ENCODE measurements at places on chromosomes 2 and 18. TPM values are rescaled to one million over a fixed set of nuclear protein-coding genes. Genes with fewer than 3 reads are reported as not detected.

The SAG gene
- total RNA-seq: not detected

The KCNF1 gene
- 1.3 TPM for total RNA-seq

The DCDC2C gene
- total RNA-seq: not detected

The KLF11 gene
- 11.0 TPM for total RNA-seq

The UGT1A10 gene
- total RNA-seq: not detected

DNA sequence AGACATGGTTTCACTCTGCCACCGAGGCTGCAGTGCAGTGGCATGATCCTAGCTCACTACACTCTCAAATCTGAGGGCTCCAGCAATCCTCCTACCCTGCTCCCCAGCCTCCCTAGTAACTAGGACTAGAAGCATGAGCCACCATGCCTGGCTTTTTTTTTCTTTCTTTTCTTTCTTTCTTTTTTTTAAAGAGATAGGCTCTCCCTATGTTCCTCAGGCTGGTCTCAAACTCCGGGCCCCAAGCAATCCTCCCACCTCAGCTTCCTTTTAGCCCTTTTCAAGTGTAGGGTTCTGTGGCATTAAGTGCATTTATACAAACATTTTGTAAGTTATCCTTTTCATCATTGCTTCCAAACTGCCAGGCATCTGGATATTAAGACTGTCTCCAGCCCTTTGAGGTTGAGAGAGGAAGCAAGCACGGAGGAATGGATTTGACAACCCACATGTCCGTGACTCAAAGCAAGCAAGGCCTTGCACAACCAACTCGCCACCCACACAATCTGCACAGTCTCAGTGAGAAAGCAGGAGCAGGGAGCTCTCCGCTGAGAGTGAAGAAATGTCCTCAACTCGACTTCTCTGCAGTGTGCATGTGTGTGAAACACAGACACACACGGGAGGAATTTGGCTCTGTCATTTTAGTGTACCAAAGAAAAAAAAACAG, 65.6 kb downstream of the ATP8B1 start:
- peak; percentile 98 for DNase-seq

DNA sequence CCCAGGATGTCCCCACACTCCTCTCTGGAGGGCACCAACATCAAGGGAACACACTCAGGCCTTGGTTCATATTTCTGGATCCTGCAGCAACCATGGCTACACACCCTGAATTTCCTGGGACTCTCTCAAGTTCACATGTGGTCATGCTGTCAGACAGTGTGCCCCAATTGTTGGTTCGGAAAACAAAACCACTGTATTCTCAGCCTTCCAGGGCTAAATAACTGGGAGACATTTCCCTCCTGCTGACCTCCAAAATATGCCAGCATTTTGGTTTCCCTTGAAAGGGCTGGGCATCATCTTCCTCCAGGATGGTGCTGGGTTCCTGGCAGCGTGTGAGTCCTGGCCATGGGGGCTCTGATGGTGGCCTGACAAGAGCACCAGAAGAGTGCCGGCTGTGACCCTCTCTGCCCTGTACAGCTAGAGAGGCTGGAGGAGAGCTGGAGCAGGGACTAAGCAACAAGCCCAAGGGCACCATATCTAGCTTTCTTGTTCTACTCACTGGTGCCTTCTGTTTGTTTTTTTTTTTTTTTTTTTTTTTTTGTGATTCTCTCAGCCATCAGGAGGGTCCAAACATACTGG, 37.5 kb upstream of the WIPF1 start:
- DNase-seq: no peak

- peak; percentile 53 for DNase-seq
These were observed 203.4 kb downstream of the NEDD4L start for GRCh38 chr18:58247363-58247834.

- no peak for DNase-seq
These were observed 260.9 kb upstream of the CWC22 start for GRCh38 chr2:180268006-180268405.

DNA sequence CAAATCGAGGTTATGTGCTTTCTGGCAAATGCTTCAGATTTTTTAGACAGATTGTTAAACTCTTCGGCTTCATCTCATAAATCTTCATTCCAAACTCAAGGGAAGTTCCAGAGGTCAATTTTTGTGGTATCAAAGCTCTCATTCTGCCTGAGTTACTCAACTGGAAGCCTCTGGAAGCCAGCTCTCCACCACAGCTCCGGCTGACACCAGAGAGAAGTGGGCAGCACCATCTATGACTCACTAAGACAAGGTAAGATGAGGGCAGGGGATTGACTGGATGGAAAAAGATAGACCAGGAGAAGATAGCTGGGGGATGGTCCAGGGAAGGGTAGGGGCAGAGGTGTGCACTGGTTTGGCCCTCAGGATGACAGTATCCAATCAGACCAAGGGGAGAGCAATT, 137.3 kb upstream of the HNRNPA3 start:
- DNase-seq: no peak

DNA sequence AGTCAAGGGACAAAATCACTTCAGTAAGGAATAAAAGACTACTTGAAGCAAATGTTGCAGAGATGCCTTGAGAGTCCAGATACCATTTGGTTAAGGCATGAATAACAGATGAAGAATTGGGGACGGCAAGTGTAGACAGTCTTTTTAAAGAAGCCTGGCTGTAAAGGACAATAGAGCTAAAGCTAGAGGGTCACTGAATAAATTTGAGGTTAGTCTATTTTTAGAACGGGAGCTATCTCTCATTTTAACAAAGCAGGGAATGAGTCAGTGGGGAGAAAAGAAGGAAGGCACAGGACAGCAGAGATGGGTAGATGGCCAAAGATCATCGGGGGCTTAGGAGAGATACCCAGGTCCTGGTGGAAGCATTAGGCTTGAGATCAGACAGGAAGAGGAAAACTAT, 30.6 kb upstream of the CHN1 start:
- DNase-seq: no peak

GRCh38 chr2:189954989-189955388, 107.5 kb downstream of the MSTN start:
- DNase-seq: no peak

DNA sequence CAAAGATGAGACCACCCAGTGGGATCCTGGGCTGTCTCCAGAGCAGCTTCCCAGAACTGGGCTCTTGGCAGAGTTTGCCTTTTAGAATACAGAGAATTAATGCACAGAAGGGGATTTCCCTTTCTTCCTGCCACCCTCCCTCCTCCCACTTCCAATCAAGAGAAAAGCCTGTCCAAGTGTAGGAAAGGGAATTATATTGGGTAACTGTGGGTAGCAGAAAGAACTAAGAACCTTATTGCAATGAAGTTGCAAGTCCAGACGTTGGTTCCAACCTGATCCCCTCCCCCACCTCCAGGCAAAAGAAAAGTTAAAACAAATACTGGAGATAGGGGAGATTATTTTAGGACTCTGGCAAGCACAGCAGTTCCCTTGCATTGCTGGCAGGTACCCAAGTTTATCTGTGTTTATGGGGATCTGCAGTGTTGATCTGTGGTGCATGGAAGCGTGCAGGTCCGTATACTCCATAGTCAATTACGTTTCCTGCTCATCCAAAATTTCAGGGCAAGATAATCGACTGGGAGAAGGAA, 114.3 kb downstream of the PRKCE start:
- peak; percentile 42 for DNase-seq

DNA sequence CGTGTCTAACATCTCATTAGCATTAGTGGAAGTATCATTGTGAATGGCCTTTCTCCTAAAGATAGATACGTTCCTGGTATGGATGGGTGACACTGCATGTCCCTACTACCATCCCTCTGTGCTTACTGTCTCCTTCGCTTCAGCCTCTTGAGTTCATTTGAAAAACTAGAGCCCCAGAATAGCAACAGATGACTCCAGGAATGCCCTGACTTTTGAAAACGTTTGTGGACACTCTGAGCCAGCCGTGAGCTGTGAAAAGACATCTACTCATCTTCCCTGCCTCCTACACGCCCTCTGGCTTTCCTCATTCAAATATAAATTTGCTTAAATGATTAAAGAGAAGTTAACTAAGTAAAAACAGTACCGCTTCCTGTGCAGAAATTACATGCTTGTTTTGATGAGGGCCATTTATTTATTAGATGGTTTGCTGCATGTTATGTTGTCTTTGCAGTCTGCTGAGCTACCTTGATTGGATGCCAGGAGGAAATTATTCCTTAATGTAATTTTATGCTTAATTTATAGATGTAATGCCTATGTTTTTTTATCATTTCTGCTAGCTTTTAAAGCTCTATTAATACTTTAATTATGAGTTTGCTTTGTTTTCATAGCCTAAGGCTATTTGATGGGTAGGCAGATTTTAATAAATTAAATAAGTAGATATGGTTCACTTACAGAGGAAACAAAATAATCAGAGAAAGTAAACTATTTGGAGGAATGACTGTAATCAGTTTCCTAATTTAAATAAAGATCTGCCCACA, 32.1 kb upstream of the MYO3B start:
- peak; percentile 21 for DNase-seq

GRCh38 chr2:166167449-166167848, 39.6 kb upstream of the SCN1A start:
- DNase-seq: no peak

DNA sequence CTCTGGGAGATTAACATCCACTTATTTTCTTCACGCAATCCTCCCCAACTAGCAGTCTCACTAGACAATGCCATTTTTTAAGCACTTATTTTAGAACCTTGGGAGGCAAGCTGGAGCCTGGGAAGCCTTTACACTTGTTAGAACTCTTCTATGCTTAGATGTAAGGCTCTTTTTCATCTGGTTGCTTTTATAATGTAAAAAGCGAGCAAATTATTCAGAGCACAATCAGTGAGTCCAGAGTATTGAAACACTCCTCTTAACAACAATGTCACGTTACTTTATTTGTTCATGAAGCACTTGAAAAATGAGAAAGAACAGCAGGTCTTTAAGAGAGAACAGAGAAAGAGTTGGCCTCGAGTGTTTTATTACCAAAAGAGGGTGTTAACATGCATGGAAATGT, 84.1 kb upstream of the SLC8A1 start:
- no peak for DNase-seq

GRCh38 chr2:235131334-235132305, 179.8 kb downstream of the SH3BP4 start:
- no peak for DNase-seq

DNA sequence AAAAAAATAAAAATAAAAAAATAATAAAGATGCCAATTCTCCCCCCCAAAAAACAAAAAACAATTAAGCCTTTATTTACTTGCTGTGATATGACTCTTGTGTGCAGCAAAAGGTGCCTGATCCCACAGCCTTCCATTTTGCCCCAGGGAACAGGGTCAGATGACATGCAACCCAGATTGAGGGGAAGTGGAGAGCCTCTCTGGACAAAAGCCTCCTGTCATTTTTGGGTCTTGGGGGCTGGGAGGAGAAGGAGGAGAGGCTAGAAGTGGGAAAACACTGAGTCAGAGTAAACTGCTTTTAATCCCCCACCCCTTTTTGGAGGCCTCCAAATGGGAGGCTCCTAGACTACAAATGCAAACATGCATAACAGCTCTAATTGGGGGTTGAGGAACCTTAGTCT, 46.6 kb upstream of the SCG2 start:
- DNase-seq: no peak

- no peak for DNase-seq
These were observed 104.2 kb downstream of the ASAP2 start for GRCh38 chr2:9310798-9311197.

DNA sequence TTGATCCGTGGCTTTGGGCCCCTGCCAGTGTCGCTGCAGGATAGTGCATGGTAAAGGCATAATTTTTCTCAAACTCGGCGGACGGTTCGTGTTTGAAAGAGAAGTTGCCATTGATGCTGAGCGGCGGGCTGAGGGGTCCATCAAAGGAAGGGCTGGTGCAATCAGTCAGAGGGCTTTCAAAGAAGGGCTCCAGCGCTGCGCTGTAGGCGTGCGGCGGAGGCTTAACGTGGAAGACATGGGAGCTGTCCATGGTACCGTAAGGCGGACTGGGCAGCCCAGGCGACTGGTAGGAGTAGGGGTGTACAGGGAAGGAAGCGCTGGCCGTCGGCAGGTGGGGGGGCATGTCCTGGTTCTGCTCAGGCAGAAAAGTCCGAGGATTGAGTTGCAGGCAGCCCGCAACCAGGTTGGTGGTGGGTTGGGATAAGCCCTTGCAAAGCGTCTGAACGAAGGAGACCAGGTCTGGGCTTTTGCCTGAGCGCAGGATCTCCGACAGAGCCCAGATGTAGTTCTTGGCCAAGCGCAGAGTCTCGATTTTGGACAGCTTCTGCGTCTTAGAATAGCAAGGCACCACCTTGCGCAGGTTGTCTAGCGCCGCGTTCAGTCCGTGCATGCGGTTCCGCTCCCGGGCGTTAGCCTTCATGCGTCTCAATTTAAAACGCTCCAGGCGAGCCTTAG, 2.3 kb downstream of the NEUROD1 start:
- DNase-seq: peak; percentile 94

GRCh38 chr2:98483257-98483861, 38.7 kb downstream of the INPP4A start:
- no peak for DNase-seq

DNA sequence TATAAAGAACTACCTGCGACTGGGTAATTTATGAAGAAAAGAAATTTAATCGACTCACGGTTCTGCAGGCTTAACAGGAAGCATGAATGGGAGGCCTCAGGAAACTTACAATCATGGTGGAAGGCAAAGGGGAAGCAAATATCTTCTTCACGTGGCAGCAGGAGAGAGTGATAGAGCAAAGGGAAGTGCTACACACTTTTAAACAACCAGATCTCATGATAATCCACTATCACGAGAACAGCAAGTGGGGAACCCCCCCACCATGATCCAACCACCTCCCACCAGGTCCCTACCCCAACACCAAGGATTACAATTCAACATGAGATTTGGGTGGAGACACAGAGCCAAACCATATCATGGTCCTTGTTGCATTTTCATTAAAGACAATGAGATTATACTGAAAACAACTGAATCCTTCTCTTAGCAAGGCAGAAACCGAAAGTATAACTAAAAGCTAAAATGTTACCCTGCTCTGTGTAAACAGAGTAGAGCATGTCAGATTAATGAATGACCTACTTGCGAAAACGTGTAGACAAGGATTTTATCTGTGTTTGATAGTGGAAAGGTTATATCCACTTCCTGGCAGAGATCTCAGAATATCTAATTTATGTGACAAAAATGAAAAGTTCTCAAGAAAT, 60.1 kb upstream of the RBBP8 start:
- DNase-seq: peak; percentile 13

GRCh38 chr2:197515315-197515738, 539 bp upstream of the MOB4 start:
- DNase-seq: peak; percentile 27

DNA sequence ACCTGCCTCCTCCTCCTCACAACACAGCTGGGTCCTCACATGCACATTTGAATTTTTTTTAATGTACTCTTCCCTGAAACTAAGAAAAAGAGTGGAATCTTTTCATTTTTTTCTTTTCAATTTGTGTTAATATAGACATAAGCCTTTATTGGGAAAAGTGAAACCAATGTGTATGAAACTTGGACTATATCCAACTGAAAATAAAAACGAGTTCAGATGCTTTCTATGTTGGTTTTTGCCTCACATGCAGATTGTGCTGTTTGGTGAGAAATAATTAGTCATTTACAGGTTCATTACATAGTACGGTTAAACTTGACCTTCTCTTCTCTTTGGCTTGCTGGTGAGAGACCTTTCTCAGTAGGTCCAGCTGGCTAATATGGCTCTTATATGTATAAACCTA, 515.2 kb upstream of the FANCL start:
- no peak for DNase-seq
